RWPE2 (cell line): ENCODE measurements at places on chromosomes 5 and 9.

DNA sequence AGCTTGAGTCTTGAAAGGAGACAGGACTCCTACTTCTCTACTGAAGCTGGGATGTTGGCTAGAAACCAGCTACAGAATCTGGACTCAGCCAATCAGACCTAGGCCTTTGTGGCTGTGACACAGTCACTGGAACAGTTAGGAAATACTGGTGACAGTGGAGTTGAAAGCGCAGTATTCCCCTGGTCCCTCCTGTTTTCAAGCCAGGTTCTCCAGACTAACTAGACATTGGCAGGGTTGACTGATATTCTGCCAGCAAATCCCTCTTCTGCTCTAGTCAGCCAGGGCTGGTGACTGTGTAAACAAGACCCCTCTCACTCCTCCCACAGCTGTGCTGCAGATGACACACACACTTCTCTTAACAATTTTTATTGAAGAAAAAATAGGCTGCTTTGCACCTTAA, 8.7 kb downstream of the SHROOM1 start:
- H3K27me3 ChIP-seq: no peaks in the 10 kb centered on the region
- no peaks in the 10 kb centered on the region for H3K4me1 ChIP-seq
- no peak overlapping the region for H3K4me3 ChIP-seq
- no peak for DNase-seq
- no peaks in the 10 kb centered on the region for H3K36me3 ChIP-seq

- no peaks in the 10 kb centered on the region for H3K36me3 ChIP-seq
- H3K27ac ChIP-seq: peak overlapping the region; percentile 79
- DNase-seq: no peak
- H3K27me3 ChIP-seq: no peaks in the 10 kb centered on the region
- H3K4me3 ChIP-seq: no peak overlapping the region
These were observed 202.6 kb downstream of the SEMA5A start for GRCh38 chr5:9343146-9343850.

- DNase-seq: no peak
- peaks cover 21% of the 10 kb centered on the region for H3K4me1 ChIP-seq
- H3K27ac ChIP-seq: peak overlapping the region; percentile 87
- no peaks in the 10 kb centered on the region for H3K27me3 ChIP-seq
- peaks cover 38% of the 10 kb centered on the region for H3K36me3 ChIP-seq
- no peak overlapping the region for H3K4me3 ChIP-seq
These were observed 1.4 kb upstream of the HNRNPH1 start for GRCh38 chr5:179624841-179625271.

DNA sequence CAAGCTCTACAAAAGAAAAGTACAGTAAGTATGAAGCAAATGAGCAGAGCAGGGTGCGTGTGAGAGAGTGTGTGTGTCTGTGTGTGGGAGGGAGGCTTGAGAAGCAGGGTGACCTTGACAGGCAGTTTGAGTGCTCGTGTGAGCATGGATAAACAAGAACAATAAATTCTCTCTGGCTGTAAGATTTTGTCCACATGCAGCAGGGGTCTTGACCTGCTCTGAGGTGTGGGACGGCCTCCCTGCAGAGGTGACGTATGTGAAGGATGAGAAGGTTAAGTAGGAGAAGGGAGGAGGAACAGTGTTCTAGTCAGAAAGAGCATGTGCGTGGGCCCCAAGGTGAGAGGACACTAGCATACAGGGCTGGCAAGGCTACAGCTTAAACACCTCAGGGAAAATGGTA, 49.0 kb downstream of the SPTLC1 start:
- H3K27me3 ChIP-seq: no peaks in the 10 kb centered on the region
- peaks cover 78% of the 10 kb centered on the region for H3K36me3 ChIP-seq
- no peak for DNase-seq
- no peaks in the 10 kb centered on the region for H3K4me1 ChIP-seq

DNA sequence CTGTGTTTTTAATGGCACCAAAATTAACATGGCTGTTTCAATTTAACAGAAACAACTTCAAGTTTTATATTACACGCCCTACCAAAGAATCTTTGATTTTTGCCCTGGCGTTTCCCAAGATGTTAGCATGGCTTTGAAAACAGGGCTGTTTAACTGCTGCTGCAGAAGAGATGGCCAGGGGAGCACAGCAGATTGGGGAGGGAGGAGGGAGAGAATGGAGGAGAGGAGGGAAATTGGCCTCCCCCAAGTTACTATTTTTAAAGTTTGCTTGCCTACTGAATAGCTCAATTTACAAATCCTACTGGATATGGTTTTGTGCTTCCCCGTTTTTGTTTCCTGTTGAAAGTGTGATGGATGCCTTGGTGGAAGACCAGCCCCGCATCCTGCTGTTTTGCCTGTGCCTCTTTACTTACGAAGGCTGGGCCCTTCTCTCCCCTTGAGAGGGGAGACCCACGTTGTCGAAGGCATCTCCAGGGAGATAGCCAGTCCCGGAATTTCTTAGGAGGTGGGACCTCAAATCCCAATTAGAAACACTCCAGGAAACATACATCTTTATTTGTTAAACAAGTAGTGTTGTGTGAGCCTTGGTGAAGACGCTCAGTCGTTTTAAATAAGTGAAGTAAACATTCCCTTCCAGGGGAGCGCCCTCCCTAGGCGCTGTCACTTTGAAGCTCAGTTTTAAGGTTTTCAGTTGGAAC, 98.6 kb downstream of the AOPEP start:
- DNase-seq: no peak
- no peak overlapping the region for H3K4me3 ChIP-seq
- H3K27me3 ChIP-seq: no peaks in the 10 kb centered on the region
- no peak overlapping the region for H3K27ac ChIP-seq
- no peaks in the 10 kb centered on the region for H3K4me1 ChIP-seq

GRCh38 chr9:133505901-133506652, 18.7 kb downstream of the MYMK start:
- no peak overlapping the region for H3K27ac ChIP-seq
- H3K4me1 ChIP-seq: peaks cover 4% of the 10 kb centered on the region
- no peak overlapping the region for H3K4me3 ChIP-seq
- H3K27me3 ChIP-seq: no peaks in the 10 kb centered on the region
- DNase-seq: no peak
- H3K36me3 ChIP-seq: no peaks in the 10 kb centered on the region

GRCh38 chr9:36501727-36502126, 71.0 kb upstream of the MELK start:
- DNase-seq: no peak
- H3K27me3 ChIP-seq: no peaks in the 10 kb centered on the region
- no peak overlapping the region for H3K4me3 ChIP-seq

DNA sequence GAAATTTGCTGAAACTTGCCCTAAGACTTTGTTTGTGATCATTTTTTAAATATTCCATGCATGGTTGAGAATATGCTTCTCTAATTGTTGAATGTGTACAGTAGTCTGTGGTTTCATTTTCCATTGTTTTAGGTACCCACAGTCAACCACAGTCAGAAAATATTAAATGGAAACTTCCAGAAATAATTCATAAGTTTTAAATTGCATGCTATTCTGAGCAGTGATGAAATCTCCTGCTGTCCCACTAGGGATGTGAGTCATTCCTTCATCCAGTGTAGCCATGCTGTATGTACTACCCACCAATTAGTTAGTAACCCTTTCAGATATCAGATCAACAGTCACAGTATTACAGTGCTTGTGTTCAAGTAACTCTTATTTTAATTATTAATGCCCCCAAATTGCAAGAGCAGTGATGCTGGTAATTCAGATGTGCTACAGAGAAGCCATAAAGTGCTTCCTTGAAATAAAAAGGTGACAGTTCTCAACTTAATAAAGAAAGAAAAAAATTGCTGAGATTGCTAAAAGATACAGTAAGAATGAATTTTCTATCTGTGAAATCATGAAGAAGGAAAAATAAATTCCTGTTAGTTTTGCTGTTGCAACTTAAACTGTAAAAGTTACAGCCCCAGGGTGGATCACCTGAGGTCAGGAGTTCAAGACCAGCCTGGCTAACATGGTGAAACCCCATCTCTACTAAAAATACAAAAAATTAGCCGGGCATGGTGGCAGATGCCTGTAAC, 79.9 kb upstream of the FBXL17 start:
- H3K36me3 ChIP-seq: no peaks in the 10 kb centered on the region
- no peaks in the 10 kb centered on the region for H3K27me3 ChIP-seq
- H3K4me3 ChIP-seq: no peak overlapping the region
- H3K27ac ChIP-seq: no peak overlapping the region

GRCh38 chr5:59407967-59408366, 485.6 kb downstream of the PDE4D start:
- no peaks in the 10 kb centered on the region for H3K4me1 ChIP-seq
- no peak overlapping the region for H3K27ac ChIP-seq
- H3K4me3 ChIP-seq: no peak overlapping the region
- no peak for DNase-seq

DNA sequence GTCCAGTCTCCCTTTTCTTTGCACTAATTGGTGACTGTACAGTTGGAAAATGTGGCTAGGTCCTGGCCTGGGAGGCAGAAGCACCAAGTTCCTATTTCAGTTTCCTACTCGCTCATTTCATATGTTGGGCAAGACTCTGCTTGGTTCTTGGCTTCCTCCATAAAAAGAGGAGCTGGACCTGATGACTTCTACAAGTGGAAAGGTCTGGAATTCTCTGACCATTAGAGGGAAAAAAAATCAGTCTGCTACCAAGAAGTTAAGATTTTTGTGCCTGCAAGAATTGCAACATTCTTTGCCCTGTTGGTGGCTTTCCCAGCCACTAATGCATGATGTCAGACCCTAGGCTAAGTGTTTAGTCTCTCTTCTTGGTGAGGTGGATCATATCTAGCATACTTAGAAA, 91.5 kb downstream of the WDR41 start:
- H3K4me3 ChIP-seq: no peak overlapping the region
- no peaks in the 10 kb centered on the region for H3K27me3 ChIP-seq
- no peaks in the 10 kb centered on the region for H3K36me3 ChIP-seq
- H3K4me1 ChIP-seq: no peaks in the 10 kb centered on the region

DNA sequence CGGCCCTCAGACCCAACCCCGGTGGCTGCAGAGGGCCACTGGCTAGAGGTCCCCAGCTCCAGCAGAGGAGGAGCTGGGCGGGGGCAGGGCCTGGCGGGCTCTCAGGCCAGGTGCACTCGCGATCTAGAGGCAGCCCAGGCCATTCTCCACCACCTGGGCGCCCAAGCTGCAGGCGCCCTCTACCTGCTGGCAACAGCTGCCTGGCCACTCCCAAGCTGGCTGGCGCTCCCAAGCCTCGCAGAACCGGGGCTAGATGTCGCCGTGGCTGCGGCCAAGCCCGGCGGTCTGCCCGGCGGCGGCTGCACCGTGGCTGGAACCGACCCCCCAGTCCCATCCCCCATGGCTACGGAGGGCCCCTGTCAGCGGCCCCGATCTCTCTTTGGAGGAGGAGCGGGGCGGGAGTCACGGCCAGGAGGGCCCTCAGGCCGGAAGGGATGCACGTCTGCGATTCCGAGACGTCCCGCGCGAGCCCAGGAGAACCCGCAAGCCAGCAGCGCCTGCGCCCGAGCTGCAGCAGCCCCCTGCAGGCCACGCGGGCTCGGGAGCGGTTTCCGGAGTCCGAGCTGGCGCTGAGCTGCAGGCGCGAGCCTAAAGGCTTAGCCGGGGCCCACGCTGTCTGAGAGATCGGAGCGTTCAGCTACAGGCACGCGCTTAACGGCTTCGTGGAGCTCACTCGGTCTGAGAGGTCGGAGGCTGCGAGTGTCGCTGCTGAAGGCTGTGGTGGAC, 44.3 kb upstream of the BICD2 start:
- H3K4me1 ChIP-seq: no peaks in the 10 kb centered on the region
- no peak overlapping the region for H3K27ac ChIP-seq
- no peak overlapping the region for H3K4me3 ChIP-seq

GRCh38 chr5:17801595-17801994, 167.3 kb downstream of the TAF11L14 start:
- peaks cover 33% of the 10 kb centered on the region for H3K4me1 ChIP-seq
- no peaks in the 10 kb centered on the region for H3K36me3 ChIP-seq
- no peak for DNase-seq
- no peak overlapping the region for H3K27ac ChIP-seq

- H3K4me3 ChIP-seq: no peak overlapping the region
- H3K4me1 ChIP-seq: no peaks in the 10 kb centered on the region
- H3K36me3 ChIP-seq: no peaks in the 10 kb centered on the region
- DNase-seq: no peak
- H3K27ac ChIP-seq: no peak overlapping the region
- no peaks in the 10 kb centered on the region for H3K27me3 ChIP-seq
These were observed 16.7 kb downstream of the IFNB1 start for GRCh38 chr9:21060919-21061561.

DNA sequence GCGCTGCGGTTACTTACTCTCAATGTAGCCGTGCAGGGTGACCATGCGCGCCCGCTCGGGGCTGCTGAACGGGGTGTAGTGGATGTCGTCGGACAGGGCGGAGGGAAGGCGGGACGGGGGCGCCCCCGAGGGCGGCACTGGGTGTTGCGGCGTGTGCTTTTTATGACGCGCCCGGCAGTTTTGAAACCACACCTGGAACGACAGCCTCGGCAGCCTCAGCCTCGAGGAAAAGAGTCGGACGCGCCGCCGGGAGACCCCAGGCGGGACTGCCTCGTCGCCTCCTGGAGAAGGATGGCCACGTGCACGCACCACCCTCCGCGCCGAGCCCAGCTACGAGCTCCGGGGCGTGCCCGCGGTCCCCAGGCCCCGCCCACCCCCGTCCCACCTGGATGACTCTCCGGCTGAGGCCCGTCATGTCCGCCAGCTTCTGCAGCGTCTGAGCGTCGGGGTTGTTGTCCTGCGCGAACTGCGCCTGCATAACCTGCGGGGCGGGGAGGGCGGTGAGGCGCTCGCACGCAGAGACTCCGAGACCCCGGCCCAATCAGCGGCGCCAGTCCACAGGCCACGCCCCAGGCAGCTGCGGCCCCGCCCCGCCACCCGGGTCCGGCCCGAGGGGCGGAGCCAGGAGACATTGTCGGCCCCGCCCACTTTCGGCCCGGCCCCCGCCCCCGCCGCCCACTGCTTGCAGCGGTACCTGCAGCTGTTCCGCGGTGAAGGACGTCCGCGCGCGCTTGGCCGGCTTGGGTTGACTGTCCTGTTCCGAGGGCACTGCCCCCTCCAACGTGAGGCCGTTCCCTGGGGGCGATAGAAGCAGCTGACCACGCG, 15.0 kb downstream of the LHX6 start:
- peak overlapping the region; percentile 16 for H3K27ac ChIP-seq
- H3K36me3 ChIP-seq: no peaks in the 10 kb centered on the region
- H3K4me1 ChIP-seq: no peaks in the 10 kb centered on the region
- H3K27me3 ChIP-seq: peaks cover 5% of the 10 kb centered on the region

DNA sequence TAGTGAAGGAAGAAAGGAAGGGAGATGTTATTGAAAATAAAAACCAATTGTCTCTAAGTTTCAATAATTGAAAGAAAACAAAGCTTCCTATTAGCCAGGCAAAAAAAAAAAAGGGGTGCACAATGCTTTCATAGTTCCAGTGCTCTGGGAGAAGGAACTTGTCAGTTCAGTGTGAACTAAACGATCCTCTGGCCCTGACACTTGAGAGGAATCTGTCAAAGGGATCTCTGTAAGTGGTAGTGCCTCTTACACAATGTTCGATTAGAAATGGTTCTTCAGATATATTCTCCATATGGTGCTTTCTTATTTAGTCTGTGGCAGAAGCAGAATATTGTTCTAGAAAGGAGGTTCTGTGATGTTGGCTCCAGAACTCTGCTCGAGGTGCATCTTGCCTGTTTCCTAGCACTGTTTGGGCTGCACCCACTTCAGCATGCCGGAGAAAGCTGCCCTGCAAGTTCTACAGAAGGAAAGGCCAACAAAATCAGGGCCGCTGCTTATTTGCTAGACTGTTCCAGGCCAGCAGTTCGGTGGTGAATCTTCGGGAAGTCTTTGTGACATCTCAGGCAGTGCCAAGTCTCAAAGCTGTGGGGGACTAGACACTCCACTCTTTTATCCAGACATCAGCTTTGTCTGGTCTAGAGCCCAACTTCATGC, 90.9 kb downstream of the PIK3R1 start:
- H3K4me1 ChIP-seq: peaks cover 9% of the 10 kb centered on the region
- H3K4me3 ChIP-seq: no peak overlapping the region
- no peak overlapping the region for H3K27ac ChIP-seq
- DNase-seq: no peak
- peaks cover 4% of the 10 kb centered on the region; the same call in 1 of the 2 replicates for H3K36me3 ChIP-seq

- peak overlapping the region; percentile 94 for H3K27ac ChIP-seq
- peaks cover 59% of the 10 kb centered on the region for H3K36me3 ChIP-seq
- peak overlapping the region; percentile 15 for H3K4me3 ChIP-seq
- peaks cover 76% of the 10 kb centered on the region for H3K4me1 ChIP-seq
These were observed 4.8 kb downstream of the NR3C1 start for GRCh38 chr5:143398451-143399237.
